ENCODE measurements at places on chromosomes 13 and 19.

DNA sequence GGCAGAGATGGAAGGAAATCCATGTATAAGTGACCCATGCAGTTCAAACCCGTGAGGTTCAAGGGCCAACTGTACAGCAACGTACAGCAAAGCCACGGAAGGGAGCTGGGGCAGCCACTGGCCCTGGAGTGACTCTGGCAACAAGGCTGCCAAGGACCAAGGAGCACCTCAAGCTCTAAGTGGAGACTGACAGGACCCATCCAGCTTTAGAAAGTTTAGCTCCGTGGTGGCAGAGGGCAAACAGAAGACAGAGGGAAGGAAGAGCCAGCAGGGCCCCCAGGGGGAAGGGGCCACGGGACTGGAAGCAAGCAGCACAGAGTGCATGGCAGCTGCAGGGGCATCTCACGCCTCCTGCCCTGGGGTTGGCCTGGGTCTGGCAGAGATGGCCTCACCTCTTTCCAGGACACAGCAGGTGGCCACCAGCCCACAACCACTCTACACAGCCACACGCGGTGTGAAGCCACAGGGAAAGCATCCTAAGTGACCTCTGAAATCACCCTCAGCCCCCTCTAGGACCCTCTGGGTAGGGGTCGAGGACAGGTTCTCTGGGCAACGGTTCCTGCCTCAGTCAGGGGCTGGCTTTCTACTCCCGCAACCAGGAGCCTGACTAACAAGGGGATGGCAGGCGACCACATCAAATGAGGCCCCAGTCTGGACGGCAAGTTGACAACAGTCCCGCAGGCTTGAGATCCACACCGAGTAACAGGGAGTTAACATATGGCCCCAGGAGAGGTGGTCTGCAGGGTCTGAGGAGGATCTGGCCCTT, 3.8 kb downstream of the MIER2 start:
- no peak for DNase-seq

DNA sequence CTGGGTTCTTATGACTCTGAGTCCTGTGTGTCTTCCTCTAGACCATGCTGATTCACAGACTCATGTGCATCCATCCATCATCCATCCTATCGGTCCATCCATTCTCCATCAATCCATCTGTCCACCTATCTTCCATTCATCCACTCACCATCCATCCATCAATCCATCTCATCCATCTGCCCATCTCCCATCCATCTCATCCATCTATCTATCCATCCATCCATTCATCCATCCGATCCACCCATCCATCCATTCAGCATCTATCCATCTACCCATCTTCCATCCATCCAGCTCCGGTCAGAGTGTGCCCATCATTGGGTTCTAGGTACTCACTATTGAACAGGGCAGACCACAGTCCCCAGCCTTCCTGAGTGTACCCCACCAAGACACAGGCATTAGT, 75.6 kb downstream of the SLC7A1 start:
- DNase-seq, result no peak

DNA sequence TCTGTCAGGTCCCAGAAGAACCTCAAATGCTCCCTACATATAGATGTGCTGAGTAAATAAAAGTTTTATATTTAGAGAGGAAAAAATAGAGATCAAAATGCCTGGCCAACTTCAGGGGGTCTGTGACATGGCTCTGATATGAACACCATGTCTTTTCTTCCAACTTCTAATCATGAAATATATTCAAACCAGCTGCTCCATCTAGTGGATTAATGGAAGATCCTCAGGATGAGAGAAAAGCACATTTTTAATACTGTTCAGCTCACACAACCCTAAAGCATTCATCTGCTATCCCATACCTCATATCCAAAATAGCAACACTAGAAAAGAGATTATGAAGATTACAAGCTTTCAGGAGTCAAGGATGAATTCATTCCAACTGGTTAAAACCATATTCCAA, 56.0 kb upstream of the DOCK9 start:
- DNase-seq, result peak; percentile 29

DNA sequence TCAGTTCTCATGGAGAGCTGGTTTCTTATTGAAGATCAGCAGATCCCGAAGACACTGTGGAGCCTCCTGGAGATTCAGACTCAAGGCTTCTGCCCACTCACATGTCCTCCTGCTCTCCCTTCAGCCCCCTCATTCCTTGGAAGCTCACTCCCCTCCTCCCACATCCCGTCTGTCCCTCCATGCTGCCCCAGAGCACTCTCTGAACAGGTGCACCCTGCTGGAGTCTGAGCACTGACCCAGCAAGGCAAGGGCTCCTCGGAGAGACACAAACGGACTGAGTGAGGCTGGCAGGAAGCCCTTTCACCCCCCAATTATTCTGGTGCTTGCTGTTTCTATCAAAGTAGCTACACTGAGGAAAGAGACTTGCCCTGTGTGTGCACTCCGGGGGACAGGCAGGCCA, 374.0 kb downstream of the UQCRFS1 start:
- no peak for DNase-seq

GRCh38 chr13:59834801-59835200, 328.9 kb downstream of the DIAPH3 start:
- no peak for DNase-seq

- no peak for DNase-seq
Observed at GRCh38 chr19:12884202-12884601, 2.8 kb downstream of the KLF1 start.

DNA sequence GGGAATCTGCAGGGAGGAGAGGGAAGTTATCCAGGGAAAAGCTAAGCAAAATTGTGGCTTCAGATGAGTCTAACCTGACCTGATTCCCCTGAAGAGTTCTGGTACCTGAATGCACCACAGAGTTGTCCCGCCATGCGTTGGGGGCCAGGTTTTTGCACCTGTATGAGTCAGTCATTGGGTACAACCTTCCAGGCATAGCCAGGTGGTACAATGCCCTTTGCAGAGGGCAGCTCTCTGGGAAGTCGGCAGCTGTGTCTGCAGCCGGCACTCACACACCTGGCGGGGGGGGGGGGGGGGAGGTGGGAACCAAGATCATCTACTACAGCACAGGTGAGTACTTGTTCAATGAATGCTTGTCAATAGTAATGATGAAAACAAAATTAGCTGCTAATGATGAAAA, 52.5 kb upstream of the GTF3A start:
- DNase-seq, result no peak

- DNase-seq, result no peak
Observed at GRCh38 chr19:2428756-2429711, 1.6 kb upstream of the TIMM13 start.

GRCh38 chr13:38350114-38350617, 515 bp downstream of the UFM1 start:
- no peak for DNase-seq

GRCh38 chr13:30560212-30560611, 57.5 kb upstream of the USPL1 start:
- DNase-seq, result no peak

DNA sequence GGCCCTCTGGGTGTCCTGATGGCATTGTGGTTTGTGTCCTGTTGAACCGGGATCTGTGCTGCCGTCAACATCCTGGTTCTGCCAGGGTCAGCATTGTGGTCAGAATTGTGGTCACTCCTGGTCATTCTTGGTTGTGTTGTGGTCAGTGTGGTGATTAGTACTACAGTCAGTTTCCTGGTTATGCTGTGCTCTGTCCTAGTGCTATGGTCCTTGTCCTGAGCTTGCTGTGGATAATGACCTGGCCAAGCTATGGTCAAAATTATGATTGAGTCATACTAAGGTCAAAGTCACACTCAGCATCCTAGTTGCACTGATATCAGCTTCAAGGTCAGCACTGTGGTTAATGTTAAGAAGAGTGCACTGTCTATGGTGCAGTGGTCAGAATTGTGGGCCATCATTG, 4.5 kb upstream of the OLFM2 start:
- DNase-seq, result no peak

- DNase-seq, result no peak
Observed at GRCh38 chr19:18453269-18454024, 15.5 kb upstream of the ISYNA1 start.

DNA sequence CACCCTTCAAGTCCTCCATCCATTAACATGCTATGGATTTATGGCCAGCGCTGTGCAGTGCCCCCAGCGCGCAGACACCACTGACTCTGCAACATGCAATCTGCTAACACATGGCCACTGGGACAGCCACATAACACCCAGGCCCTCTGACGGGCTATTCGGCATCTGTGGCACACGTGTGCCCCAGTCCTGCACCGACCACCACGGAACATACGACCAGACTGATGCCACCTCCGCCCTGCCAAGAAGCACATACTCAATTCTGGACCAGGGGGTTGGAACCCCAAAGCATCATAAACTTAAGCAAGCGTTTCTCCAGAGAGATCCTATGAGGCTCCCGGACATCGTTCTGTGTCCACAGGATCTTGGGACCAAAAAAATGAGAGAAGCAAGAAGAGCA, 9.8 kb downstream of the STK24 start:
- no peak for DNase-seq

DNA sequence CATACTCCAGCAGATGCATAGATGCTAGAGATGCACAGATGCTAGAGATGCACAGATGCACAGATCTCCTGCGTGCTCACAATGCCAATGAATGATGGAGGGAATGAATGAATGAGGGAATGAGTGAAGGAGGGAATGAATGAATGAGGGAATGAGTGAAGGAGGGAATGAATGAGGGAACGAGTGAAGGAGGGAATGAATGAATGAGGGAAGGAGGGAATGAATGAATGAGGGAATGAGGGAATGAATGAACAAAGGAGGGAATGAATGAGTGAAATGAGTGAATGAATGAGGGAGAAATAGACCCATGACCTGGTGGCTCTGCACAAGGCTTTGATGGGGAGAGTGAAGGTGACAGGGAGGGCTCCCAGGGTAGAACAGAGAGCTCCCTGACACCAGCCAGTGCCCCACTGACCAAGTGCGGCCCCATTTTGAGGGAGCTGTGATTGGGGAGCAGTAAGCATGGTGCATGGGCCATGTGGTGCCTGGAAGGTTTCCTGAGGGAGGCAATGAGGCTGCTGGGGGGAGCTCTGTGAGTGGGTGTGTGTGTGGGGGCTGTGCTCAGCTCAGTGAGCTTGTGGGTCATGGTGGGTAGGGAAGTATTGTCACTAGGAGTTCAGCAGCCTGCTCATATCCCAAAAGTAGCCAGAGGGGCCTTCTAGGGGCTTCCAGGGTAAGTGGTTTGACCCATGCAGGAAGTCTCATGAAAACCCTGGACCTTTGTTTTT, 12.7 kb downstream of the SLC27A1 start:
- no peak for DNase-seq

DNA sequence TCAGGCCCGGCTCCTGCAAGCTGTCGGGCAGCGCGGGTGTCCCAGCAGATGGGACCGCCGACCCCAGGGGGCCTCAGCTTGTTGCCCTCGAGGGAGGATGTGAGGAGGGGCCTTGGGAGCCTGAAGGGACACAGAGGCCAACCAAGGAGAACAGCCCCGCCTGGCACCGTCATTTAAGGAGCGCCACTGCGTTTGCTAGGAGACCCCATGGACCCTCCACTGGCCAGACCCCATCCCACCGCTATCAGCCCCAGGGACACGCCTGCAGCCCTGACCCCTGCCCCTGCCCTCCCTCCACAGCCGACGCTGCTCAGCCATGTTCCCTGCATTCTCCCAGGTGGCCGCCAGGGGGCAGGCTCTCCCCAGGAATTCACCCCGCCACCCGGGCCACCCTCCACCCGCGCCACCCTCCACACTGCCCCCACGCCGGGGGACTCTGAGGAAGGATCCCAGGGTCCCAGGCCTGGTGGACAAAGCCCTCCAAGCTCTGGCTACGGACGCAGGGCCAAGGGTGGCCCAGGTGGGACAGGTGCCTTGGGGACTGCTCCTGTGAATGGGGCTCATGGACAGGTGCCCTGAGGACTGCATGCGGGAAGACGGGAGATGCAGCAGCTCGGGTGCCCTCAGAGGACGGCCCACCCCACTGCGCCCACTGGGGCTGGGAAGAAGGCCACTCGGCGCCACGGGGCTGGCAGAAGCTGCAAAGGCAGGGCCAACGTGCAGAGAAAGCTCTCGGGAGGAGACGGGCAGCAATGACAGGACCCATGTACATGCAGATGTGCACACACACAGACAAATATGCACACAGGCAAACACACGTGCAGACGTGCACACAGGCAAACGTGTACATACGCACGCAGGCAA, 34.4 kb downstream of the PIP5K1C start:
- DNase-seq, result no peak

DNA sequence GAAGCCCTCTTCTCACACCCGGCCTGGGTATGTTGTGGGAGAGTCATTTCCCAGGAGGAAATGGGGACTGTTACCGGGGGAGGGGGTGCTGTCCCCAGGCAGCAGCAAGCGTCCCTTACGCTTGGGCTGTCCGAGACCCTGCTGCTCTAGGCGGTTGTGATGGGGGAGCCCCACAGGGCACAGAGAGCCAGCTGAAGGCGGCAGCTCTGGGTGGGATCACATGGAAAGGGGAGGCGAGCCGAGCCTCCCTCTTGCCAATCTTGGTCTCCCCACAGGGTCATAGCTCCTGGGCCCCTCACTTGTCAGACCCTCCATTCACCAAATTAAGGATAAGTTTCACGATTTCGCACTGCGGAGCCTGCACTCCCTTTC, 22.0 kb downstream of the EPN1 start:
- DNase-seq, result no peak

GRCh38 chr19:14381689-14382474, 638 bp downstream of the ADGRE5 start:
- DNase-seq, result no peak

DNA sequence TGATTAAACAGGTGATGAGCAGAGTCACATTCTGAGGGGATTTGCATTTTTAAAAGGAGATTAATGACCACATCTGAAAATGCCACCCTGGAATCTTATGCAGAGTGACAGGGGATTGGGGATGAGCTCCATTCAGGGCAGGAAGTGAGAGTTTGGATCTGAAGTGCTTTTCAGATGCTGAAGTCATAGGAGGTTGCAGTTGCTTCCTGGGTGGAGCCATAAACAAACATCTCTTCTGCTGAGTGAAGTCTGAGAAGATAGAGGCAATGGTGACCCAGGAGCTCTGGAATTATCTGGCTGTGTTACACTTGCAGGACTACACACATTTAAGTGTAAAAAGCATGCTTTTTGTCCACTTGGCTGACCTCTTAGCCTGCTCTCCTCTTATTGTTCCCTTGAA, 51.4 kb upstream of the PSG8 start:
- DNase-seq, result no peak

- DNase-seq, result no peak
Observed at GRCh38 chr19:4456843-4457653, 546 bp downstream of the UBXN6 start.

DNA sequence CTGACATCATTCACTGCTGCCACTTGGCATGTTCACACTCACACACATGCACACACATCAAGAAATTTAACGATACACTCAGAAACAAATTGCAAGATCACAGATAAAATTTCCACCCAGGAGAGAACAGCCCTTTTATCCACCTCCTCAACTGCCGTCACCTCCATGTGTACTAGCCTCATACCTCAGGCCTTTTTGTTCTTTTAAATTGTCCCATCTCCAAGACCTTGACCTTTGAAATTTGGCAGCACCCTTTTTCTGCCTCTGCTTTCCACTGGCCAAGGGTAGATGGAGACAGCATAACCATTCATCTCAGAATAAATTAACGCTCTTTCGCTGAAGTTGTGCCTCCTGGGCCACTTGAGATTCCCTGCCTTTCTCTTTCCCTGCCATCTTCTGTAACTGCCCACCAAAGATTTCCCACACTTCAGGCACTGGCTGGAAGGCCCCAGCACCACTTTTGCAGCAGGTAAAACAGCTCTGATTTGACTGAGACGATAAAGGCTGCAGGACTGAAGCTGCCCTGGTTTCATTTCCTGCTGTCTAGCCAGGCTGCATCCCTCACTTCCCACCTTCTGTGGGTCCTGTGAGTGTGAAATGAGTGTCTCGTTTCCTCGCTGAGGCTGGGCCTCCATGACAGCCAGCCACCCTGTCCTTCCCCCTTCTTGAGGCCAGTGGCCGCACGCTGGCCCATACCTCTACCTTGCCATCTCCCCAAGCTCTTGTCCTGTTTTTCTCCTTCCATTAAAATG, 39.3 kb downstream of the MBNL2 start:
- DNase-seq, result no peak
